ENCODE measurements at places on chromosomes 4 and X.

DNA sequence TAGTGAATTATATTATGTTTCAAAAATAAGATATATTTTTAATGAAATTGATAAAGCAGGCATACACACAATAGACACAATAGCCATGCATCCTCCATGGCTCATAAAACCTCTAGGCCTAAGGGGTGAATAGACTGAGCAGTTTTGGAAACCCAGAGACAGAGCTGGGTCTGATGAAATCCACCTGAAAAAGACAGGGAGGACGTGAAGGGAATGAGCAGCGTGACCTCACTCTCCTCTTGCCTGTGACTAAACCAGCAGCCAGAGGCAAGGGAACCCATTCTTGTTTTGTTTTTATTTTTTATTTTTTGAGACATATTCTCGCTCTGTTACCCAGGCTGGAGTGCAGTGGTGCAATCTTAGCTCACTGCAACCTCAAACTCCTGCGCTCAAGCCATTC is 424.4 kb upstream of the FAM241A start:
- DNase-seq: no peak

GRCh38 chr4:85381968-85382367 is 93.0 kb upstream of the ARHGAP24 start:
- no peak for DNase-seq

DNA sequence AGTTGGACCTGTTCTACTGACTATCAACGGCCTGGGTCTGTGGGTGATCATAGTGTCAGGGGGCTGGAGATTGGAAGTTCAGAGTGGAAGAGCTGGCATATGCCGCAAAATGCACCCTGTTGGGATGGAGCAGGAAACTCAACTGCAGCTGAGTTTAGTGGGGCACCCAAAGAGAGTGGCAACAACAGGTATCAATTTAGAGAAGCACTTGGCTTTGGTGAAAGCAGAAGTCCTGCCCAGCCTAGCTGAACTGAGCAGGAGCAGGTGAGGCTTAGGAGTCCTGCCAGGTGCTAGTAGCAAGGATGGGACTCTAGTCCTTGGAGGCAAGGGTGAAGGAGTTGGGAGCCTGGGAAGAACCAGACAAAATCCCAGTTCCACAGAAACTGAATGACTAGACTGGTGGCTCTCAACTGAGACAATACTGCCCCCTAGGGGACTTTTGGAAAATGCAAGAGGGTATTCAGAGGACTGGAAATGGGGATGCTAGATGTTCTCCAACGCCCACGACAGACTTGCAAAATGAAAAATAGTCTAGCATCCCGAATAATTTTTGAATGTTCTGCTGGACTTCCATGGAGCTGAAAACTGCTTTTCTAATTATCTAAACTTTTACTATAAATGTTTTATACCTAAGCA is 49.4 kb downstream of the RTL9 start:
- peak; percentile 18 for DNase-seq

DNA sequence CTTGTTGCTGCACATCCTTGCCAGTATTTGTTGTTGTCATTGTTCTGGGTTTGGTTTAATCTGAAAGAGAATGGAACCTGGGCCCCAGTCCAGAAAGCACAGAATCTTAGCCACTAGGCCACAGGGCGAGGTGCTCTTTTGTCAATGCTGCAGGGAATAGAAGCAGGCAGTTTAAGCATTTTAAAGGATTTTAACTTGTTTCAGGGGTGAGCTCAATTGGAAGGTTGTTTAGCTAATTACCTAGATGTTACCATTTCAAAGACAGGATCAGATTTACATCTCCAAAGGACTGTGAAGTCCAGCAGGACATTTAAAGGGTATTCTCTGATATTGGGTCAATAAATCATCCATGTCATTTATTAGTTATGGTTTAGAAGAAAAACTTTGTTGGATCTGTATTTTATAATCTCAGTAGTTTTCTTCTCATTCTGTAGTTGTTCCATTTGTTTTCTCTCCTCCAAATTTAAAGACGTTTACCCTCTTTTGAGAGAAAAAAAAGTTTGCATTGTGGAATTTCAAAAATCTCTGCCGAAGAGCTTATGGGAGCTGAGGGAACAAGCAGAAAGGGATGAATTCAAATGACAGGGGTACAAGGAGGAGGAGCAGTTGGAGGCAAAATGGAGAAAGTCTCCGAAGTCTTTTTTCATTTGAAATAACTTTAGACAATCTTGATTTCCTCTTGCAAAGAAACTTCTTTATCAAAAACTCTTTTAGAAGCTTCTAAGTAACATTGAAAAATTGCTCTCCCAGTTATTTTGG is 57.5 kb upstream of the FAM47C start:
- DNase-seq: no peak

GRCh38 chr4:32986236-32986635 is 2266.1 kb downstream of the PCDH7 start:
- DNase-seq: no peak

DNA sequence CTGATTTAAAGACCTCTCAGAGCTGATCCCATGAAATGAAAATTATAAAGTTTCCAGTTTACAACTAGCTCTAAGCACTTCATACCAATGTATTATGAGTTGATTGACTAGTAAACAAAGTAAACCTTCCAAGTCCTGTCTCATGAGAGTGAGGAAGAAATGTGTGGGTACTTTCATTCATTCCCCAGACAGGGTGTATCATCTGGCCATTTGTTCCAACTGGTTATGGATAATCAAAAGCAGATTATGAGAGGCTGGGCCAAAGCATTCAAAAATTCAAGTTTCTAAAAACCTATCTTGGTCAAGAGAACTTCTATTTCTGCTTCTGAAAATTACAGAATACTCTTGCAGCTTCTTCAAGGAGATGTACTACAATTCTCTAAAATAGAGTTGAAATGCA is 193.3 kb upstream of the RASGEF1B start:
- DNase-seq: no peak

- no peak for DNase-seq
These were observed 12.6 kb upstream of the MXD4 start for GRCh38 chr4:2274320-2275043.

DNA sequence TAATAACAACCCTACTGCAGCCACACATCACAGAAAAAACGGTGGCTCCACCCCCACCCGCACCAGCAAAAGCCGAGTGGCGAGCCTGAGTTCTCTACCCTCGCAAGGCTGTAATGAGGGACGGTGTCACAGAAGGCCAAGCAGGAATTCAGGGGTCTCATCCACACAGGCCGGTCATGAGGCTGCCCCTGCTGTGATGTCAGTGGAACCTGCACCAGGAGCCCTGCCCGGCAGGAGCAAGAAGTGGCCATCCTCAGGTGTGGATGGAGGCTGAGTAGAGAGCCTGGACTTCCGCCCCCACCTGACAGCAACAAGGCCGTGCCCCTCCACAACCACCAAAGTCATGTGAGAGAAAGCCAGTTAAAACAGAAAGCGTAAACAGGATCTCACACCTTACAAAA is 20.6 kb downstream of the LYAR start:
- no peak for DNase-seq

- DNase-seq: no peak
These were observed 22.2 kb downstream of the PRDM8 start for GRCh38 chr4:80219301-80220025.

DNA sequence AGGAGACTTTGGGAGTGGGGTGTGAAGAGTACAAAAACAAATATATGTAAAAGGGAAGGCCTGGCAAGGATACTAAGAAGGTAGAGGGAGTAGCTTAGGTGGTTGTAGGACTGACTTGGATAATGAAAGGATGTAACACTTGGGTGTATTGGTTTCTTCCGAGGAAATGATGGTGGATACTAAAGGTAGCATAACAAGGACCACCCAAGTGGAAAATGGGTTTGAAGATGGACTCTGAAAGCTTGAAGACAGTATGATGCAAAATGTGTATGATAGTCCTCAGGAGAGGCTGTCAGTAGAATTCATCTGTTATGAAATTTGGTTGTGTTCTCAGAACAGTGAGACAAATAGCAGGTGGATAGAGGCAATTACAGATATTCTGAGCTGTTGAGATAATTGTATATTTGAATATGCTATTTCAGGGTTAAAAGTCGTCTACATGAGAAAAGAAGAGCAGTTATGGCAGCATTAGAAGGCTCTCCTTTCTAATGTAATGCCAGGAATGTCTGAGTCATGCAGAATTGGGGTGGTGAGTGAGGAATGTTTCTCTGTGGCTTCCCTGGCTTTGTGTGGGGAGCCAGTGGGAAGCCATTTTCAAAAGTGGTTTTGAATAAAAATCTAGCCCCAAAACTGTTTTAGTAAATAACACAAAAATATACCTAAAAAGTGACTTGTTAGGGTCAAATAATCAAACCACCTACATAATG is 75.6 kb downstream of the FHIP1A start:
- no peak for DNase-seq

GRCh38 chrX:71941776-71942175 is 31.1 kb downstream of the NHSL2 start:
- no peak for DNase-seq

GRCh38 chr4:104870495-104871233 is 276.0 kb upstream of the TET2 start:
- DNase-seq: no peak

DNA sequence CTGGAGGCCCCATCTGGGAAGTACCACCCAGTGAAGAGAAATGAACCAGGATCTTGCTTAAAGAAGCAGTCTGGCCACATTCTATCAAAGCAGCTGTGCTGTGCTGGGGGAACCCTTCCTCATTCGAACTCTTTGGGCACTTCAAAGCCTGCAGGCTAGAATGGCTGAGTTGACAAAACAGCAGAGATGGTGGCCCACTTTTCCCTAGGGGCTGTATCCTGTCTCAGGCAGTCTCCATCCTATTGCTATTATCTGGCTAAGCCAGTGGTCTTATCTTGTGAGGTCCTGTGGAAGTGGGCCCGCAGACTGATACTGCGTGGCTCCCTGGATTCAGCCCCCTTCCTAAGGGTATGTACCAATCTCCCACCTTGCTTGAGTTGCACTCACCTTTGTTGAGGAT is 114.3 kb downstream of the VSIG4 start:
- DNase-seq: no peak

- no peak for DNase-seq
These were observed 377.1 kb upstream of the HS3ST1 start for GRCh38 chr4:11805842-11806241.

- DNase-seq: peak; percentile 5
These were observed 1.1 kb downstream of the HSPA4L start for GRCh38 chr4:127783026-127783769.

DNA sequence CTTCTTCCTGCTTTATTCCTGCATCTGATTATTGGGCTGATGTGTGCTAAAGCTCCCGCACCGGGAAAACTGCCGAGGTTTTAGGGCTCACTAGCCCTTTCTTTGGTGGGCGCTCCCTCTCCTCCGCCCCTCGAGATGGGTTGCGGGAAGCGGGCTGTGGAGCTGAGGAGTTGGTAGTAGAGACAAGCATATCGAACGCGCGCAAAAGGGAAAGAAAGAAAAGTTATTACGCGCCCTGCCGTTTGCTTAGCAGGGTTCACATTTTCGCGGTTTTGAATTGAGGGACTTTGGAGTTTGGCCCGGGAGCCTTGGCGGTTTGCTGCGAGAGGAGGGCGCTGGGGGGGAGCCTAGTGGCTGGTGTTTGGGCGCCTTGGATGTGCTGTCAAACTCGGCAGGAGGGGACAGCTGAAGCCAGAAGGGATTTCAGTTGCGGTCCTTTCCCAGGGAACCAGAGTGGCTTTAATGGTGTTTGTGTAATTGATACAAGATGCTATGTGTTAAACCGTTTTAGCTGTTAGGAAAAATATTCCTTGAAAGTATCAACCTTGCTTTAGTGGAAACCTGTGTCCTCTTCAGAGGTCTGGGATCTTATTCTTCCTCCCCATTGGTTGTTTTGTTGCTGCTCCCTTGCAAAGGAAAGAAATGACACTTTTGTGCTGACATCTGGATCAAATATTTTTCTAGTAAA is 1.1 kb downstream of the GAB1 start:
- no peak for DNase-seq

- no peak for DNase-seq
These were observed 162.5 kb upstream of the GALNT7 start for GRCh38 chr4:173005912-173006633.

DNA sequence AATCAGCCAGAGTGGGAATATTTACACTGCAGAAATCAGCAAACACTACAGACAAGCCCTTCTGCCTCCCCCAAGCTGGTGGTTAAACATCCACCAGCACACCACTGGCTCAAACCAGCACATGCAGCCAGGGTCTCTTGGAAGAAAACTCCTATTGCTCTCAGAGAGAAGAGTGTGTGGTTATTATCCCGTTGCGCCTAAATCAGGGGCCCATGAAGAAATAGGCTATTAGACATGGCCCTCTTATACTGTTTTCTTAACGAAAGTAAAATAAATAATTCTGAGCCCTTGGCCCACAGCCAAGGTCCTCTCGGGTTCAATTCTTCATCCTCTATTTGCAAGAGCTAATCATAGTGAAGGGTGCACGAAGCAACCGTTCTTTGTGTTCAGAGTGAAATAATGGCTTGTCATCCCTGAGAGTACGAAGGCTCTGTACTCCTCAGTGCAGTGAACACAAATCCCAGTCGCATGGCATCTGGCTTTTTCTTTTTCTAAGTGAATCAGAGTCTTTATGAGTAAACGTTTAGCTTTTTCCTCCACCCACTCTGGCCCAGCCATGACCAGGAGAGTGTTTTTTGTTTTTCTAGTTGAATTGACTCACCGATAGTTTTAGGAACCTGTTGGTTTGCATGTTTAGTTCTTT is 33.4 kb upstream of the RBM47 start:
- no peak for DNase-seq

DNA sequence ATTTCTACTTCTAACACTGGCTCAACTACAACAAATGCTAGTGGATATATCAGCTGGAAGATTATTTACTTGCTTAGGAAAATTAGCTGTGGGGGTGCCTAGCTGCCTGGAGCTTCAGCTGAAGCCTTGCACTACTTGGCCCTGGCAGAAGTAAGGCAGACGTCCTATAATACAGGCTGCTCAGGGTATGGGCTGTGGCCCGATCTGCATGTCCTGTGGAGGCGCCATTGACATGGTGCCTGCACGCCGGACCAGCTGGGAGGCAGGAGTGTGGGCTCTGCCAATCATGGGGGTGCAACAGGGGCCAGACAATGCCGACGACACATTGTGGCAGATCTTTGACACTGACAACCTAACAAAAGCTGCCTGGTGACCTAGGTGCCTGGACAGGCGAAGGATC is 31.6 kb upstream of the UCP1 start:
- DNase-seq: no peak

- peak; percentile 67 for DNase-seq
These were observed 31.5 kb upstream of the NUP54 start for GRCh38 chr4:76179398-76180318.

GRCh38 chr4:148495463-148495862 is 53.2 kb upstream of the NR3C2 start:
- no peak for DNase-seq

- DNase-seq: no peak
These were observed 200.9 kb upstream of the DIAPH2 start for GRCh38 chrX:96483647-96484160.

- DNase-seq: no peak
These were observed 100.6 kb downstream of the KCNIP4 start for GRCh38 chr4:21848021-21848420.

DNA sequence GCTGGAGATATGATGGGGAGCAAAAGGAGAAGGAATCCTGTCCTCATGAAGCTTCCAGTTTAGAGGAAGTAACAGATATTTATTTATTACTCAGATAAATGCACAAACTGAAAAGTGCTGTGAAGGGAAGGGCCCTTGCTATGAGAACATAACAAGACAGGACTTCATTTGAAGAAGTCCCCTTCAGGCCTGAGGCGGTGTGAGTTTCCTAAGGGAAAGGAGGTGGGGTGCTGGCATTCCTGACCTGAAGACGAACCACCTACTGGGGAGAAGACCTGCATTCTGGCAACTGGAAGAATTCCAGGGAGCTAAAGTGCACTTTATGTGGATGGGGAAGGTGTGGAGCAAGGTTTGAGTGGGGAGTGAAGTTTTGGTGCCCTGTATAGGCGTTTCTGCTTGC is 15.9 kb upstream of the SPARCL1 start:
- DNase-seq: no peak

- DNase-seq: no peak
These were observed 180.7 kb upstream of the SFRP2 start for GRCh38 chr4:153969542-153969941.
